ENCODE measurements at places on chromosomes 13 and 19.

DNA sequence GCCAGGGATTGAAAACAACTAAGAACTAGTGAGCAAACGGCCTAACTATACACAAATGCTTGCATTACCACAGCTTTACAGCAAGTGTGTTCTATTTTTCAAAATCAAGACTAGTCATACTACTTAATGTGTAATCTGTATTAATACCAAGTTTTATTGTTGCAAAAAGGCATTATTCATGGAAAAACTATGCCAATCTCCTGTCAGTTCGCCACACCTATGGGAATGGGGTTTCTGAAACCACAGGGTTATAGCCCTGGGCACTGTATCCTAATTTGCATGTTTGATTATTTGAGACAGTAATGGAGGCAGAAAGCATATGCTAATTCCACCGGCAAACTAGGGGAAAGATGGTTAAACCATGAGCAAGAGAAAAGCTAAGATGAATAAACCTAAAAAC is 14.3 kb downstream of the GAS6 start:
- DNase-seq, result no peak

- no peak for DNase-seq
These were observed 78.9 kb downstream of the COL4A1 start for GRCh38 chr13:110227864-110228643.

- DNase-seq, result no peak
These were observed 1163.1 kb upstream of the MIR17HG start for GRCh38 chr13:90184355-90184754.

GRCh38 chr13:64186503-64187250 is 2771.0 kb upstream of the PCDH20 start:
- DNase-seq, result no peak

DNA sequence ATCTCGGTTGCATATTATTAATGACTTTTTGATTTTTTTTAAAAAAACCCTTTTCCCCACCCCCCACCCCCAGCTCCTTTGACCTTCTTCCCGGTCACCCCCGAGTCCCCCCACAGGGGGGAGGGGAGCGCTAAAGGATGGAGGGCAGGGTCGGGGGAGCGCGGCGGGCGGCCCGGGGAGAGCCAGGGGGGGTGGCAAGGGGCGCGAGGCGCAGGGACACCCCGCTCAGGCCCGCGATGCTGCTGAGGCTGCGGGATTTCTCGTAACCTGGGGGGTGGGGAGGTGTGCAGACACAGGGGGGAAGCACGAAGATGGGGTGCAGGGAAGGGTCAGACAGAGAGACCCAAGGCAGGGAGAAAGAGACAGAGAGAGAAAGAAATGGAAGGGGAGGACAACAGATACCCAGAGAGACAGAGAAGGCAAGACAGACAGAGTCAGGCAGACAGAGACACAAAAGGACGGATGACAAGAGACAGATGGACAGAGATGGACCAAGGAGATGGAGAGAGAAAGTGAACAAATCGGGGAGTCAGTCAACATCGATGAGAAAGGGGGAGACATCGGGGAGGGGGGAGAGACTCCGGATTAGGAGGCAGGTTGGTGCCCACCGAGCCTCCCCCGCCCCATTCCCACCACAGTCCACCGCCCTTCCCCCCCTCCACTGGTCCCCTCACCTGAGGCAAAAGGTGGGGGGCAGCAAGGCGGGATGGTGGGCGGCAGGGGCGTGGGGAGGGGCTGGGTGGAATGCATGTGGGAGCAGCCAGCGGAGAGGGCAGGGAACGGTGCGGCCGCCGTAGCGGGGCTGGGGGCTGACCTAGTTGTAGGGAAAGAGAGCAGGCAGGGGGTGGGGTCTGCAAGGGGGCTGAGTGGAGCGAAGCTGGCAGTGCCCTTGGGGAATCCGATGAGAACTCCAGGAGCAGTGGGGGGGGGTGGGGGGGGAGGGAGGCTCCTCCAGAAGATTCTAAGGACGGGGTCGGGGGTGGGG is 14.2 kb downstream of the KCNC3 start:
- DNase-seq, result no peak

DNA sequence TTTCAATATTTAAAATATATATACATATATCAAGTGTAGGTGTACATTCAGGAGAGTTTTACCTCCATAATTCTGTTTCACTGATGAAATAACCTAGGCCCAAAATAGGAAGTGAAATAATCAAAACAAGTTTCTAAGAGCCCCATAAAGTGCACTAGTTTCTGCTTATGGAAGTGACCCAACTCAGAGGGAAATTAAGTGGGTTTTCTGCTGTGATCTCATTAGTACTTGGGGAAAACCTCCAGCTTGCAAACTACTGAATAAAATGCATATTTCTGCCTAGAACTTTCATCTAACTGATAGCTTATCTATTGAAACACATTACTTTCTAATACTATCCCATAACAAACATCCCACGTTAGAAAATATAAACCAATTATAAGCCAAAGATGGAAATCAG is 45.4 kb upstream of the MIR17HG start:
- no peak for DNase-seq

- no peak for DNase-seq
These were observed 163.3 kb downstream of the URI1 start for GRCh38 chr19:30105316-30105715.

- DNase-seq, result no peak
These were observed 30.3 kb downstream of the RASA3 start for GRCh38 chr13:114102131-114102520.

DNA sequence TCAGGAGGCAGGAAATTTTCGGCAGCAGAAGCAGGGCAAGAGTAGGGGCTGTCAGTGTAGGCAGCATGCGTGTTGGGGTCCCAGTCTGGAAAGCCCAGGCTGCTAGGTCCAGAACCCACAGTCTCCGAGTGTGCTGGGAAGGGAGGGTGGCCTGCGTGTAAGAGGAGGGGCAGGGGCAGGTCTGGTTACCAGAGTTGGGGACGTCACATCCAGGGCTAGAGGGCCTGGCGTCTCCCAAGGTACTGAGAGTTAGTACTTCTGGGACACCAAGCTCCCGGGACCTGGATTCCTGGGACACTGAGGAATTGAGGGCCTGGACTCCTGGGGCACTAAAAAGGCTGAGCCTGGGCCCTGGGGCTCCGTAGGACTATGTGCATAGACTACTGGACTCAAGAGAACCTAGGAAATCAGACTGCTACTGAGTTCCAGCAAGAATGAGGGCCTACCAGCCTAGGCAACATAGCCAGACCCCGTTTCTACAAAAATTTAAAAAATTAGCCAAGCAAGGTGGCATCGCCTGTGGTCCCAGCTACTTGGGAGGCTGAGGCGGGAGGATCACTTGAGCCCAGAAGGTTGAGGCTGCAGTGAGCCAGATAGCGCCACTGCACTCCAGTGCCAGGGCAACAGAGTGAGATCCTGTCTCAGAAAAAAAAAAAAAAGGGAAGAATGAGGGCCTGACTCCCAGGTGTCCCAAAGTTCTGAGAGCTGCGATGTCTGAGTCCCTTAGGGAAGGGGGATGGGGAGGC is 2.5 kb downstream of the NFKBID start:
- DNase-seq, result no peak

- no peak for DNase-seq
These were observed 22.9 kb upstream of the FRY start for GRCh38 chr13:32008518-32009175.

- DNase-seq, result no peak
These were observed 41.4 kb upstream of the TEX29 start for GRCh38 chr13:111278743-111279652.

DNA sequence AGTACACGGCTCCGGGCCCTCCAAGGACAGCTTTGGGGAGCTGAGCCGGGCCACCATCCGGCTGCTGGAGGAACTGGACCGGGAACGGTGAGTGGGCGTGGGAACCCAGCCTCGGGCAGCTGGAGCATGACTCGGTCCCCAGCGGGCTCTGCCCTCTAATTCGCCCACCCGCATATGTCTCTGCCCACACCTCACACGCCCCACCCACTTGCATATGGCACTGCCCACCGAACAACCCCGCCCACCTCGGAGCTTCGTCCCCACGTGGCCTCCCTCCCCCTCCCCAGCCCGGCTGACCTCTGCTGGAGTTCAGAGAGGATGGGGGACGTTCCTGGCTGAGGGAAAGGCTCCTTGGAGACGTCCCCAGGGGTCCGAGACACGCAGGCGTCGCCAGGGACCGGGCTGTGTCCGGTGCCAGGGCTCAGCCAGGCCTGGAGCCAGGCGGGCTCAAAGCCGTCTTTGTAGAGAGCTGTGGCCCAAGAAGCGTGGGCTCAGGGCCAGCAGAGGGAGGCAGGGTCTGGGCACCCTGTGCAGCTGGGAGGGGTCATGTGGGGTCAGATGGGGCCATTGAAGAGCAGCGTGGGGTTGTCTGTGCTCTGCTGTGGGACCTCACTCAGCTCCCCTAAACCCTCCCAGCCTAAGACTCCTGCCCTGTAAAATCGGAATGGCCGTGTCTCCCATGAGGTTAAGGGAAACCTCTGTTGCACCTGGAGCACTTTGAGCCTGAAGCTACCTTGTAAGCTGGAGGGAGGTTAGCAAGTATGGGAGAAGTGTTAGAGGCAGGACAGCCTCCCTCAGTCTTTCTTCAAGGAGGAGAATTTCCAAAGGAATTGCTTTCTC is 3.8 kb downstream of the APC2 start:
- no peak for DNase-seq

GRCh38 chr19:45876411-45877197 is 9.3 kb downstream of the IRF2BP1 start:
- DNase-seq, result no peak

DNA sequence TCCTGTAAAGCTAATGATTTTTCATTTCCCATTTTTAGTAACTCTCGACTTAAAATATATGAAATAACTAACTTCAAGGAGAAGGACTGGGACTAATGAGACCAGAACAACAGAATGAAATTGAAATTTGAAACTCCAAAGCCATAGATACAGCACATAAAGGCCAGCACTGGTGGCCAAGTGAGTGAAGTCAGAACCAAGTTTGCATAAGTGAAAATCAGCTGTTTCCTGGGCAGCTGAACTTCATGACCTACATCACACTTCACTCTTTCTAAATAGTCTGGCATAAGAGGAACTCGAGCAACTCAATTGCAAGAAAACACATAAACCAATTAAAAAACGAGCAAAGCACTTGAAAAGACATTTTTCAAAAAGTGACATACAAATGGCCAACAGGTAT is 84.5 kb downstream of the DCLK1 start:
- DNase-seq, result no peak

DNA sequence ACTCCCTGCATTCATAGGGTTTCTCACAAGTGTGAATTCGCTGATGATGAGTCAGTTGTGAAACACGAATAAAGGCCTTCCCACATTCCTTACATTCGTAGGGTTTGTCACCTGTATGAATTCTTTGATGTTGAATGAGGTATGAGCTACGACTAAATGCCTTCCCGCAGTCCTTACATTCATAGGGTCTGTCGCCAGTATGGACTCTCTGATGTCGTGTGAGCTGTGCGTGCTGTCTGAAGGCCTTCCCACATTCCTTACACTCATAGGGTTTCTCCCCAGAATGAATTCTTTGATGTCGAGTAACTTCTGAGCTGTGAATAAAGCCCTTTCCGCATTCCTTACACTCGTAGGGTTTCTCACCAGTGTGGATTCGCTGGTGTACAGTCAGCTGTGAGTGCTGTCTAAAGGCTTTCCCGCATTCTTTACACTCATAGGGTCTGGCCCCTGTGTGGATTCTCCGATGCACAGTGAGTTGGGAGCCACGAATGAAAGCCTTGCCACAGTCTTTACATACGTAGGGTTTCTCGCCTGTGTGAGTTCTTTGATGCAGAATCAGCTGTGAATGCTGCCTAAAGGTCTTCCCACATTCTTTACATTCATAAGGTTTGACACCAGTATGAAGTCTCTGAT is 30.5 kb upstream of the COX7A1 start:
- no peak for DNase-seq

- no peak for DNase-seq
These were observed 237.6 kb upstream of the MAB21L1 start for GRCh38 chr13:35714121-35714520.

GRCh38 chr13:104297075-104297474 is 1230.9 kb upstream of the SLC10A2 start:
- DNase-seq, result no peak

GRCh38 chr13:97753942-97754670 is 199.4 kb upstream of the IPO5 start:
- DNase-seq, result no peak

GRCh38 chr13:33362986-33363727 is 77.6 kb upstream of the STARD13 start:
- DNase-seq, result no peak

DNA sequence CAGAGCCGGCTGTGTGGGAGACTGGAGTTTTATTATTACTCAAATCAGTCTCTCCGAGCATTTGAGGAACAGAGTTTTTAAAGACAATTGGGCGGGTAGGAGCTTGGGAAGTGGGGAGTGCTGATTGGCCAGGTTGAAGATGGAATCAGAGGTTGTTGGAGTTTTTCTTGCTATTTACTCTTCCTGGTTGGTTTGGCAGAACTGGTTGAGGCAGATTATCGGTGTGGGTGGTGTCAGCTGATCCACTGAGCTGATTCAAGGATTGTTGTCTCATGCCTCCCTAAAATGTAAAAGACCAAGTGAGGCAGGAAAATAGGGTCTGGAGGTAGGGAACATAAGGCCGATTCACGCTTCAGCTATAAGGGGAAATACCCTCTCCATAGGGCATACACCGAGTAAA is 1.3 kb upstream of the TDRD12 start:
- no peak for DNase-seq

GRCh38 chr19:3370728-3371591 is 4.6 kb downstream of the NFIC start:
- no peak for DNase-seq

GRCh38 chr13:88345171-88345847 is 674.1 kb downstream of the SLITRK5 start:
- DNase-seq, result no peak

DNA sequence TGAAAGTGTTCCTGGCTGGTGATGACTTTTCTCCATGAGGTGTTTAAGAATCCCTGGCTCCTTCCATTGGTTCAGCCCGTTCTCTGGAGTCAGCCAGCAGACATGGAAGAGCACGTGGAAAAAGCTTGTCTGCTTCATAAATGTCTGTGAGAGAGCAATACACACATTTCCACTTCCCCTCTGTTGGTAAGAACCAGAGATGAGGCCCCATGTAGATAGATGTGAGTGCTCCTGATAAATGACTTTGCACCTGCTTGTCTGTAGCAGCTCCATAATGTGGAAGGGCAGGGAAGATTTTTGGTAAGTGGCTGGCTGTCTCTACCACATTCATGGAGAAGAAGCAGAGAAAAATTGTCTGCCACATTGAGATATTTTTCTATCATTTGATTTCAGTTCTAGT is 325.8 kb downstream of the LMO7 start:
- no peak for DNase-seq
